ENCODE measurements at places on chromosomes 13 and 19.

GRCh38 chr19:33399081-33399744 is 25.7 kb downstream of the CEBPG start:
- H3K27me3 ChIP-seq = no peaks in the 10 kb centered on the region
- no peaks in the 10 kb centered on the region for H3K36me3 ChIP-seq

DNA sequence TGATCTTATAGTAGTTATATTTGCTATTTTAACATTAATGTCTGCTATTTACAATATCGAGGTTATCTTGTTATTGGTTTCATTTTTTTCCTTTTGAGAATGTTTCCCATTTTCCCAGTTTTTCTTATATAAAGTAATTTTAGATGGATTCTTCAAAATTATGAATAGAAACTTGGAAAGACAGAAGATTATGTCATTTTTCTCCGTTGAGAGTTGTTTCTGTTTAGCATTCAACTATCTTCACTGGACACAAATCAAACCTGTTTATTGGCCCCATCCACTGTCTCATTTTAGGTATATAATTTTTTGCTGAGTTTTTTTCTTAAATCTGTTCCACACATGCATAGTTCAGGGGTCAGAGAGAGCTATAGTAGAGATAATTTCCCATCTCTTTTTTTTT is 1430.9 kb upstream of the MIR17HG start:
- H3K27me3 ChIP-seq = no peaks in the 10 kb centered on the region
- no peak overlapping the region for H3K4me3 ChIP-seq
- no peaks in the 10 kb centered on the region for H3K4me1 ChIP-seq
- DNase-seq = no peak

- no peak for DNase-seq
- no peak overlapping the region for H3K4me3 ChIP-seq
These were observed 46.6 kb downstream of the GARRE1 start for GRCh38 chr19:34300962-34301361.

- no peaks in the 10 kb centered on the region for H3K36me3 ChIP-seq
- no peak overlapping the region for H3K4me3 ChIP-seq
- no peaks in the 10 kb centered on the region for H3K27me3 ChIP-seq
- peaks cover 2% of the 10 kb centered on the region for H3K4me1 ChIP-seq
- no peak for DNase-seq
These were observed 238.5 kb upstream of the STARD13 start for GRCh38 chr13:33524086-33524485.

GRCh38 chr19:39829702-39830275 is 4.2 kb downstream of the DYRK1B start:
- H3K36me3 ChIP-seq = peaks cover 53% of the 10 kb centered on the region
- H3K4me1 ChIP-seq = peaks cover 27% of the 10 kb centered on the region
- H3K27me3 ChIP-seq = no peaks in the 10 kb centered on the region
- no peak for DNase-seq
- H3K4me3 ChIP-seq = no peak overlapping the region
- no peak overlapping the region for H3K27ac ChIP-seq

- no peak for DNase-seq
- H3K36me3 ChIP-seq = no peaks in the 10 kb centered on the region
- H3K4me3 ChIP-seq = no peak overlapping the region
These were observed 123.0 kb downstream of the COL4A1 start for GRCh38 chr13:110183910-110184309.

- H3K27ac ChIP-seq = no peak overlapping the region
- no peaks in the 10 kb centered on the region for H3K36me3 ChIP-seq
- no peak for DNase-seq
- H3K4me1 ChIP-seq = no peaks in the 10 kb centered on the region
- no peak overlapping the region for H3K4me3 ChIP-seq
These were observed 835.9 kb downstream of the UQCRFS1 start for GRCh38 chr19:28377077-28377476.

GRCh38 chr13:21436582-21436981 is 22.5 kb downstream of the ZDHHC20 start:
- peak overlapping the region; percentile 82 for H3K27ac ChIP-seq
- H3K4me1 ChIP-seq = peaks cover 29% of the 10 kb centered on the region
- peaks cover 60% of the 10 kb centered on the region for H3K36me3 ChIP-seq
- no peak for DNase-seq
- H3K4me3 ChIP-seq = no peak overlapping the region
- H3K27me3 ChIP-seq = no peaks in the 10 kb centered on the region

GRCh38 chr19:29083863-29084262 is 129.1 kb downstream of the UQCRFS1 start:
- DNase-seq = no peak
- H3K27ac ChIP-seq = no peak overlapping the region
- H3K4me3 ChIP-seq = no peak overlapping the region

DNA sequence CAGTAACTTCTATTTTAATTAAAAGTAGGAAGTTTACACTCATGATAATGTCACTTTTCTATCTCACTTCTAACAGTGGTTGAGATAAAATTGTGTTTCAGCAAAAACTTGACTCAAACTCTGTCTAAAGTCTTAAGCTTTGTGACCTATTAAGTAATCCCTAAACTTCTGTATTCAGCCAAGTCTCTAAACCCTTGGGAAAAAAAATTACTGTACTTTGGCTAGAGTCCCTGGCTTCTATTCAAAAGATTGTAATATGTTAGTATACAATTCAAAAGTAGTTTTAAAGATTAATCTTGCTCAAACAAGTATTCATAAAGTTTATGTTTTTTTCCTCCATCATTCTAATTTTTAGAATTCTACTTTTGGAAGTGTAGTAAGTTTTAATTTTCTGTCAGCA is 1248.8 kb downstream of the UQCRFS1 start:
- H3K4me1 ChIP-seq = no peaks in the 10 kb centered on the region
- DNase-seq = no peak
- H3K4me3 ChIP-seq = no peak overlapping the region
- no peak overlapping the region for H3K27ac ChIP-seq

GRCh38 chr19:14843578-14843977 is 5.1 kb downstream of the OR7A10 start:
- no peak overlapping the region for H3K4me3 ChIP-seq
- H3K27ac ChIP-seq = no peak overlapping the region
- no peaks in the 10 kb centered on the region for H3K36me3 ChIP-seq
- no peaks in the 10 kb centered on the region for H3K4me1 ChIP-seq

DNA sequence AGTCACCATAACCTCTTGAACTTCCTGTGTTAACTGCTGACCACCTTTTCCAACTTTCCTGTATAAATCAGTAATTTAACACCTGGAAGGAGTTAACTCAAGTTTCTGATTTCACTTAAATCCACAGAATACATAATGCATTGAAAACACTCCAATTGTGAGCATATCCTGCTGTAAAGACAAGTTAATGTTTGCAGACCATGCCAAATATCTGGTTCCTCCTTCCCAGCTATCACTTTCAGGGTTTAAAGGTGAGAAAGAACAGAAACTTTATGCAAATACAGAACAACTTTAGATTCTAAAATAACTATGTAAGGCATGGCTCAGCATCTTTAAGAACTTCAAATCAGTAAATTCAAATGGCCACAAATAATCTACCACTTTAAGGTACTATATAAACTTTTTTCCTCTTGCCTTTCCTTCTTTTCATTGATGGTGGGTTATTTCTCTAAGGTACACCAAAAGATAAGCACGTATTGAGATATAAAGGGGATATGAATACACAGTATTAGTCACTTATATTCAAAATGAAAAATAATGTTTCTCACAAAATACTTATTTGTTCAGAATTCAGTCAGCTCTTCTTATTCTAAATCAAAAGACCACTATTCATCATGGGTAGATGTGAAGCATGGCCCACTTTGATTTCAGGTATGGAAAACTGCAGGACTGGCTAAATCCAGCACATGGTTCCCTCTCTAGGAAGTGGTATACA is 6.6 kb upstream of the TPTE2 start:
- no peak for DNase-seq
- H3K4me3 ChIP-seq = no peak overlapping the region
- no peaks in the 10 kb centered on the region for H3K36me3 ChIP-seq

DNA sequence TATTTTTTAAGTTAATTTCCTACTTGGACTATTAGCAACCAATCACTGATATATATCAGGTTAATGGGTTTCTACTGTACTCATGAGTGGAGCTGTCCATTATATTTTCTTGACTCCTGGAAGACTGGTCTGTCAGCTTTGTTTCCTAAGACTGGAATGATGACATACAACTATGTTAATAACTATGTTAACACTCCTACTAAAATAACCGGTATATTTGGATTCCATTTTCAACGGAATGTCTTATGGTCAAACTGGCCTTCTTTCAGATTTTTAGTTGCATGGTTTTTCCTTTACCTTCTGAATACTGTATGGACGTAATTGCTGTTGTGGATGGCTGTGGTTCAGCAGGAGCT is 45.8 kb upstream of the GPI start:
- no peaks in the 10 kb centered on the region for H3K27me3 ChIP-seq
- no peak overlapping the region for H3K27ac ChIP-seq
- H3K4me3 ChIP-seq = no peak overlapping the region
- no peak for DNase-seq
- H3K4me1 ChIP-seq = peaks cover 4% of the 10 kb centered on the region
- no peaks in the 10 kb centered on the region for H3K36me3 ChIP-seq

DNA sequence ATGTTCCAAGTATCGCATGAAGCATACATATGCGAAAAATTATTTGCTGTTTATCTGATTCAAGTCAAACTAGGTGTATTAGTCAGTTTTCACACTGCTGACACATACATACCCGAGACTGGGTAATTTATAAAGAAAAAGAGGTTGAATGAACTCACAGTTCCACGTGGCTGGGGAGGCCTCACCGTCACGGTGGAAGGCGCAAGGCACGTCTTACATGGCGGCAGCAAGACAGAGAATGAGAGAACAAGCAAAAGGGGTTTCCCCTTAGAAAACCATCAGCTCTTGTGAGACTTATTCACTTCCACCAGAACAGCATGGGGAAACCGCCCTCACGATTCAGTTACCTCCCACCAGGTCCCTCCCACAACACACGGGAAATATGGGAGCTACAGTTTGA is 13.0 kb upstream of the PROZ start:
- no peaks in the 10 kb centered on the region for H3K4me1 ChIP-seq
- H3K27ac ChIP-seq = no peak overlapping the region
- no peaks in the 10 kb centered on the region for H3K36me3 ChIP-seq
- DNase-seq = no peak
- no peak overlapping the region for H3K4me3 ChIP-seq

- H3K4me3 ChIP-seq = no peak overlapping the region
- H3K27ac ChIP-seq = no peak overlapping the region
- peaks cover 32% of the 10 kb centered on the region for H3K4me1 ChIP-seq
- no peak for DNase-seq
- peaks cover 72% of the 10 kb centered on the region for H3K36me3 ChIP-seq
These were observed 10.2 kb downstream of the N4BP2L2 start for GRCh38 chr13:32528358-32528757.

GRCh38 chr19:1274852-1275259 is 474 bp upstream of the FAM174C start:
- no peak for DNase-seq
- H3K4me3 ChIP-seq = peak overlapping the region; percentile 75
- peaks cover 70% of the 10 kb centered on the region for H3K36me3 ChIP-seq
- H3K27ac ChIP-seq = no peak overlapping the region
- H3K27me3 ChIP-seq = no peaks in the 10 kb centered on the region
- peaks cover 38% of the 10 kb centered on the region for H3K4me1 ChIP-seq

GRCh38 chr13:99237981-99238662 is 20.1 kb downstream of the GPR18 start:
- peak overlapping the region; percentile 73 for H3K4me3 ChIP-seq
- H3K27me3 ChIP-seq = no peaks in the 10 kb centered on the region
- peaks cover 55% of the 10 kb centered on the region for H3K36me3 ChIP-seq
- peak overlapping the region; percentile 82 for H3K27ac ChIP-seq

DNA sequence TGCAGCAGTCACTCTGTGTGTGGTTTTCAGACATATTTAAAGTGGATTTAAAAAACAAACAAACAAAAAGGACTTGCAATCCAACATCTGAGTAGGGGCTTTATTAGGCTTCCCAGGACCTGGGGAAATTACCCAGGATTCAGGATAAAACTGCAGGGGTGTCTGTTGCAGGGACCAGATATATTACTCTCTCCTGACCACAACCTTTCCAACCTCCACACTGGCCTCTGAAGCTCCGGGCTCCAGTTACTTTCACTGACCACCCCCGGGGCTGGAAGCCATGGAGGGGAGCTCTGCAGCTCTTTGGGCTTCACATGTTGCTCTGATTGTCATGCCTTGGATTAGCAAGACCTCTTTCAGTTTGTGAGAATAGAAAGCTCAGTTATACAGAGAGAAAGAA is 75.2 kb downstream of the INSR start:
- no peaks in the 10 kb centered on the region for H3K27me3 ChIP-seq
- no peak overlapping the region for H3K27ac ChIP-seq
- no peak for DNase-seq
- no peaks in the 10 kb centered on the region for H3K36me3 ChIP-seq
- H3K4me3 ChIP-seq = no peak overlapping the region

Measured in activated T-helper 2 cell treated with anti-CD3 and anti-CD28 coated beads, Interferon-gamma antibody, Interleukin-2, Interleukin-4, amounts not matched to agents 10 μg/mL and 5 μg/mL and 100 μg/mL, durations not matched to agents 14 hours and 24 hours and 36 hours (primary cell).